ENCODE measurements at places on chromosomes 2 and 18.

DNA sequence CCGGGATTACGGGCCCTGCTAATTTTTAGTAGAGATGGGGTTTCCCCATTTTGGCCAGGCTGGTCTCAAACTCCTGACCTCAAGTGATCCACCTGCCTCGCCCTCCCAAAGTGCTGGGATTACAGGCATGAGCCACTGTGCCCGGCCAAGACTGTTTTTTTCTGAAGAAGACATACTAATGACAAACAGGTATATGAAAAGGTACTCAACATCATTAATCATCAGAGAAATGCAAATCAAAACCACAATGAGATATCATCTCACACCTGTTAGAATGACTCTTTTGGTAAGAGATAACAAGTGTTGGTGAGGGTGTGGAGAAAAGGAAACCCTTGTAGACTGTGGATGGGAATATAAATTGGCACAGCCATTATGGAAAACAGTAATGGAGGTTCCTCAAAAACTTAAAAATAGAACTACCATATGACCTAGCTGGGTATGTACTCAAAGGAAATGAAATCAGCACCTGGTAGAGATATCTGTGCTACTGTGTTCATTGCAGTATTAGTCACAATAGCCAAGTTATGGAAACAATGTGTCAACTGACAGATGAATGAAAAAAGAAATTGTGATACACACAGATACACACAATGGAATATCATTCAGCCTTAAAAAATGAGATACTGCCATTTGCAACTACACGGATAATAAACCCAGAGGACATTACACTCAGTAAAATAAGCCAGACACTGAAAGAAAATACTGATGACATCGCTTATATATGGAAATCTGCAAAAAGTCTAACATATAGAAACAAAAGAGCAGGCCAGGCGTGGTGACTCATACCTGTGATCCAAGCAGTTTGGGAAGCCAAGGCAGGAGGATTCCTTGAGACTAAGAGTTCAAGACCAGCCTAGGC is 20.8 kb downstream of the SOS1 start:
- DNase-seq: no peak

- no peak for DNase-seq
Observed at GRCh38 chr2:240457223-240458043, 22.0 kb downstream of the GPC1 start.

GRCh38 chr2:140975237-140975636 is 1155.6 kb downstream of the LRP1B start:
- no peak for DNase-seq

DNA sequence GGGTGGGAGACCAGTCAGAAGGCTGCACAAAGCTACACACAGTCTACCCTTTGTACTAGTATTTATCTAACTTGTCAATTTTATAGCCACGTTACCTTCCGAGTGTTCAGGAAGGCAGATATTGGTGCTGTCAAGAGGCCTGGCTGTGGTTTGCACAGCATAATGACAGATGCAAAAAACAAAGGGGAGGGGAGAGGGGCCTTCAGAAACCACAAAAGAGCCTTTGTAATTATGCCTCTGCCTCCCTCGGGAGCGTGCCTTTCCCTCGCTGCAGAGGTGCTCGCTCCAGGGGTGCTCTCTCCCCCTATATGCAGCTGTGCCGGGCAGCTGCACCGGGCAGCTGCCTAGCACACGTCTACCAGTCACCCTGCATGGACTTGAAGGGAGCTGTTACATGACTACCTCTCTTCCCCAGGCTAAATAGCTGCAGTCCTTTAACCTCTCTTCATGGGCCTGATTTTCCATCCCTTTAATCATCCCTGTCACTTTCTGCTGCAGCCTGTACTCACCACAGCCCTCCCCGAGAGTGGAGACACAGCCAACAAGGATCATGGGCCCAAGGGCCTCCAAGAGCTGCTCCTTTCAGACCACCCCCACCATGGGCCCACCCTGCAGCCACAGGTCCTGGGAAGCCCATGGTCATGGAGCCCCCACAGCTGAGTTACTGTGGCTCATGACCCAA is 168.4 kb upstream of the PKDCC start:
- no peak for DNase-seq

- no peak for DNase-seq
Observed at GRCh38 chr2:71949537-71949798, 198.2 kb downstream of the CYP26B1 start.

DNA sequence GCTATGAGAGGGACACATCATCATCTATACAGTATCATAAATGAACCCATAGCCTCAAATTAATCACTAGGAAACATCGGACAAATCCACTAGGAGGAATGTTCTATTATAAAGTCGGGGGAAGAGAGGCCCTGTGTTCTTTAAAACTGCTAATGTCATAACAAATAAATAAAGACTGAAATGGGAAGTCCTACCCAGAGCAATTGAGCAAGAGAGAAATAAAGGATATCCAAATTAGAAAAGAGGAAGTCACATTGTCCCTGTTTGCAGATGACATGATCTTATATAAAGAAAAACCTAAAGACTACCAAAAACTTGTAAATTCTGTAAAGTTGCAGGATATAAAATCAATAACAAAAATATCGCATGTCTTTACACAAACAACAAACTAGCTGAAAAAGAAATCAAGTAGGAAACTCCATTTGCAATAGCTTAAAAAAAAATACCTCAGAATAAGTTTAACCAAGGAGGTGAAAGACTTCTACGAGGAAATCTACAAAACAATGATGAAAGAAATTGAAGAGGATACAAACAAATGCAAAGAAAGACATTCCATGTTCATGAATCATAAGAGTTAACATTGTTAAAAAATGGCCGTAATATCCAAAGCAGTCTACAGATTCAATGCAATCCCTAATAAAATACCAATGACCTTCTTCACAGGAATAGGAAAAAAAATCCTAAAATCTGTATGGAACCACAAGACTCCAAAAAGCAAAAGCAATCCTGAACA is 30.6 kb downstream of the RTN4 start:
- DNase-seq: no peak

GRCh38 chr2:66872986-66873754 is 438.2 kb downstream of the MEIS1 start:
- no peak for DNase-seq

DNA sequence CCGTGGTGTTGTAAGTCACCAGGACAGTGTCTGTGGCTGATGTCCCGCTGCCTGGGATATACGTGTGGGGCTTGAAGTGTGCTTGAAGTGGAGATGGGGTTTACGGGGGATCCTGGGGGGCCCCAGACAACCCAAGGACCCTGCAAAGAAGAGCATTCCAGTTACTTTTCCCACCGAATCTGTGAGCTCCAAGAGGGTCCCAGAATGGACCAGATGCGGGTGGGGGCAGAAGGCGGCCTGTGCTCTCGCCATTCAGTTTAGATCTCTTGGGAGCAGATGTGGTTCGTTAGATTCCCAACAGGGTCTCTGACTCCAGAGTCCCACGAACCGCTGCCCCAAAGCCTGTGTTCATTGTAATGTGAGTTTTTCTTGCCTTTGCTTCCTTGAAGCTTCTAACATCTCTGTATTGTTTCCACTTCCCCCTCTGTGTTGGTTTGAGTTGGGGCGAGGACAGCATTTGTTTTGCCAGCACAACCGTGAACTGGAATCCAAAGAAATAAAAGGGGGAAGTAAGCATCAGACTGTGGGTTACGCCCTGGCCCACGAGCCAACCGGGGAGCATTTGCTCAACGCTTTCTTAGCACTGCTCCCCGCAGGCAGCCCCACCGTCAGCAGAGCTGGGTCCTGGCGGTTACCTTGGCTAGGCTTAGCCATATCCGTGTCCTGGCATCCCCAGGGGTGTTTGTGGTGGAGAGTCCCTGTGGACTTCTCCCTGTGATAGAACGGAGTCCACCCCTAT is 92.1 kb downstream of the SH3BP4 start:
- no peak for DNase-seq

DNA sequence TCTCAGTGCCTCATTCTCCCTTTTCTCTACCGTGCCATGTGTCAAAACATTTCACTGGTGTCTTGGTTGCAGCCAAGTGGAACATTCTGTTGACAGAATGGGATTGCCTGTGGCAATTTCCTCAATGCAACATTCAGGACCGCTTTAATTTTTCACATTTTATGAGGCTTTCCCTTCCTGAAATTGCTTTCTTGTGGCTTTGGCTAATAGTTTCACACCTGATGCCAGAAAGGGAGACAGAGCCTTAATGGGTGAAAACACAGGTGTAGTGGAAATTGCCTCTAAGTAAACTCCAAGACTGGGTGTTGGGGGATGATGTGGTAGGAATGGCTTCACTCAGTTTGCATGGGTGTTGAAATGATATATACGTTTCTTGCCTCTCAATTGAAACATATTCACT is 278.3 kb downstream of the TSN start:
- no peak for DNase-seq

- DNase-seq: no peak
Observed at GRCh38 chr2:19480673-19481072, 122.2 kb upstream of the OSR1 start.

DNA sequence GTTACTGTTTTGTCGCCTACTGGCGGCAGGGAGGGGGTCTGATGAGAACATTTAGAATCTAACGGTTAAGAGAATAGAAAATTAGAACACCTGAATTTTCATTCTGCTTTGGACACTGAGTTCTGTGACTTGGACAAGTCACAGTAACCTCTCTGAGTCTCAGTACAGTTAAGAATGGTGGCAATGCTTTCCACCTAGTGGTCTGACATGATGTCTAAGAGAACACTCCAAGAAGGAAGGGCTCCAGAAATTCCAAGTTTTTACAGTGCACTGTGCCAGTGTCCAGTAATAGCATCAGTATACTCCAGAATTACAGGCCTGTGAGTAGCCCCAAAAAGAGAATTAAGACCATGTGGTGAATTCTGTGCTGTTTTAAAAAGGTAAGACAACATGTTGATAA is 174.1 kb upstream of the ZFP36L2 start:
- no peak for DNase-seq

DNA sequence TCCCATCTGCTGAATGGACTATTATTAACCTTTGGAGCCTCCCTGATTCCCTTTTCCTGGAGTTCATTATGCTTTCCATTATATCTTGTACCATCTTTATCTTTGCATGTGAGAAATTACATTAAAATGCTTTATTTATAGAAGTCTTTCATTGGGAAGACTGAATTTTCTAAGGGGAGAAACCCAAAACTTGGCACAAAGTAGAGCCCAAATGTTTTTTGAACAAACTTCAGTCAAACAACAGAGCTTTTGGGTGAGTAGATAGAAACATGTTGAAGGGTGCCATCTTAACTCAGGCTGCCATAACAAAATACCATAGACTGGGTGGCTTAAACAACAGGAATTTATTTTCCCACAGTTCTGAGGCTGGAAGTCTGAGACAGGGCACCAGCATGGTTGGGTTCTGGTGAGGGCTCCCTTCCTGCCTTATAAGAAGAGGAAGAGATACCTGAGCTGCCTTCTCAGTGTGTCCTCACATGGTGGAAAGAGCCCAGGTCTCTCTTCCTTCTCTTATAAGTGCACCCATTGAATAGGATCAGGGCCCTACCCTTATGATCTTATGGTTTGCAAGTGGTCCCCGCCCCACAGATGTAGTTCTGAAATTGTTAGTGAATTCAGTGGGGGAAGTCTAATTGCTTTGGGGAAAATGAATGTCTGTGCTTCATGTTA is 19.2 kb downstream of the RALB start:
- no peak for DNase-seq

DNA sequence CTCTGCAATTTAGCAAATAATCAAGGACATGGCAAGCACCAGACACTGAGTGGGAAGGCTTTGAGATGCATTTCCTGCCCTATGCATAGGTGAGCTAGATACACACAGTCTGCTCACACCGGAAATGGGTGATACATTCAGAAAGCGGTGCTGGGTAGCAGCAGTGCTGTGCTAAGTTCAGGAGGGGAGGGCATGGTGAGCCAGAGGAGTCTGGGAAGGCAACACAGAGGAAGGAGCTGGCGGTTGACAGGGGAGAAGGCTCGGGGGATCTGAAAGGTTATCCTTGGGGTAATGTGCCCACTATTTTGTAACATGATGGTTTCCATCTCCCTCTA is 57.4 kb upstream of the EPAS1 start:
- DNase-seq: no peak

Data from natural killer cell treated with Interleukin-12 subunit alpha and Interleukin-12 subunit beta and Interleukin-15 and Interleukin-18, amount 100 ng/mL, for 72 hours (primary cell).